Stimulated activated CD4-positive, alpha-beta T cell treated with anti-CD3 and anti-CD28 coated beads, TNF-alpha, amount 100 ng/mL, for 24 hours (primary cell): ENCODE measurements at places on chromosomes 5 and 9.
A peak's percentile ranks its signal among the peaks of the same experiment; 100 is the strongest.

GRCh38 chr5:104015765-104016164 lies 453.2 kb upstream of the NUDT12 start:
- DNase-seq, result no peak

GRCh38 chr9:21679432-21679831 lies 123.0 kb upstream of the MTAP start:
- DNase-seq, result no peak

DNA sequence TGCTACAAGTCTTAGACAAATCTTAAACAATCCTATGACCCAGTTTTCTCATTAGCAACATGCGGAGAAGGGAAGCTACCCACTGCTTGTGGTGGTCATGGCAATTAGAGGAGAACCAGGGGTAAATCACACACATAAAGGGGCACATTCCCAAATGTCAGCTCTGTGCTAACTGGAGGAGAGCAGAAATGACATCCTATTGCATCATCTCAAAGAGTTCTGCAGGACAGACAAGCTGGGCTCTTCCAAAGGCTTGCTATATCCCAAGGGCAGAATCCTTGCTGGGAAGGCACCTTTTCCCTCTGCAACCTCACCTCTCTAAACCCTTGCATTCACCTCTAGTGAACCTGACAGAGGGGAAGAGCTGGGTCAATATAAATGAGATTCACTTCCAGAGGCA lies 17.0 kb upstream of the WWC1 start:
- DNase-seq, result no peak

GRCh38 chr5:154520861-154521453 lies 42.9 kb upstream of the HAND1 start:
- peak; percentile 3 for DNase-seq

- DNase-seq, result no peak
These were observed 24.0 kb downstream of the NDUFS6 start for GRCh38 chr5:1824903-1825841.

GRCh38 chr5:179233909-179234562 lies 111.2 kb downstream of the ADAMTS2 start:
- no peak for DNase-seq

GRCh38 chr9:9257999-9258498 lies 1354.8 kb downstream of the PTPRD start:
- no peak for DNase-seq

DNA sequence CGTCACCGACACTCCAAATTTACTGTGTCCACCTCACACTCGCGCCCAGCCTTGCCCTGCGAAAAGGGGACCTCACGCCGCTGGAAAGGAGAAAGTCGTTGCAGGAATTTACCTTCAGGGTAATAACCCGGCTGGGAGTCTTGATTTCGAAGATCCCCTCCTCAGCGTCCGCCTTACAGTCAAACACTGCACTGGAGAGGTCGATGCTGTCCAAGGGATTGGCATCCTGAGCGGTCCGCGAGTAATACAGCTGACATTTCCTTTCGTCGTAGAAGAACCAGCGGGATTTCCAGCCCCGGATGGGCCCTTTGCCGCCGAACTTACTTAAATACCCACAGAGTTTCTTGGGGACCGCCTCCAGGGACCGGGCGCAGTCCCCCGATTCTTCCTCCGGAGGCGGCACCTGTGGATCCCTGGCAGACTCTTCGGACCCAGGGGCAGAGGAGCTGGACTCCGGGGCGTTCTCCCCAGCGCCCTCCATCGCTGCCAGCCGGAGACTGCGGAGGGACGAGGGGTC lies 330 bp downstream of the TBC1D2 start:
- DNase-seq, result no peak

DNA sequence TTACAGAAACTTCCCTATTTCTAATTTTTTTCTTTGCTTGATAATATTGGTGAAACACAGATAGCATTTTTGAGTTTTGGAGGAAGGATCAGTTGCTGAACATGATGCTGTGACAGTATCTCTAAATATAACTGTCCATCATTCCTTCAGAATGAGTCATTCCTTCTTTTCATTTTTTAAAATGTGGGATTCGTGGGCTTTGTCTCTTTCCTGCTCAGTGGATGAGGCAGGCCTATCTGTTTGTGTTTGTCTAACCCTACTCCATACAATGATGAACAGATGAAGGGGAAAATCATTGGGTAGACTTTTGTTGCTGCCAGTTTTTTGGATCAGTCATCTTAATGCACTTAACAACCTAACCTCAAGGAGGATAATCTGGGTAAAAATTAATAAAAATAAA lies 15.7 kb upstream of the OR13C8 start:
- no peak for DNase-seq

DNA sequence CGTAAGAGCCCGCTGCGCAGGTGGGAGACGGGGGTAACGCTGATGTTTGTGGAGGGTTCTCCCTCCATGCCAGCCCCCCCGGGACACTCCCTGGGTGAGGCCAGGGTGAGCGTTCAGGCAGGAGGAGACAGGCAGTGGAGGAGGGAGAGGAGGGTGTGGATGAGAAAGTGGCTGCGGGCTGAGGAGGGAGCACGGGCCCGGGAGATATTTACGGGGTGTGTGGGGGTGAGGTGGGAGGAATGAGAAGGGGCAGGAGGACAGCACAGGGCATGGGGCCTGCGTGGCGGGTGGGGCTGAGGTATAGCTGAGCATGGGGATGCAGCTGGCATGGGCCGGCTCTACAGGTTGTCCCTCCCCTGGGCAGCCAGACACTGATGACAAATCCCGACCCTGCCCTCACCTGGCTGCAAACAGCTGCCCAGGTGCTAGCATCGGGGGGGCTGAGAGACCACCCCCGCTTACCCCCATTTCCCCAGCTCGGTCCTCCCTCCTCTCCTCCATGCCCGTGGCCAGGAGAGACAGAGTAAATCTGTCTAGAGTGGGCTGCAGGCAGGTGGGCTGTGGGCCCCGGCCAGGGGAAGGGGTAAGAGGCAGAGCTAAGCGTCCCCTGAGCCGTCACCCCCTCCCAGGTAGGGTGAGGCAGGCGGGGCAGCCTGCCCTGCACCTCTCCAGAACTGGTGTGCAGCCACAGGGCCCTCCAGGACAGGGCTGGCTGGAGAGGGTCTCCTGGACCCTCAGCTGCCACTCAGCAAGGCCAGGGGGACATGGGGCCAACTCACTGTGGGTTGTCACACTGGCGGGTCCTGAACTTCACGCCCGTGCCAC lies 79.2 kb downstream of the ZNF354C start:
- no peak for DNase-seq

DNA sequence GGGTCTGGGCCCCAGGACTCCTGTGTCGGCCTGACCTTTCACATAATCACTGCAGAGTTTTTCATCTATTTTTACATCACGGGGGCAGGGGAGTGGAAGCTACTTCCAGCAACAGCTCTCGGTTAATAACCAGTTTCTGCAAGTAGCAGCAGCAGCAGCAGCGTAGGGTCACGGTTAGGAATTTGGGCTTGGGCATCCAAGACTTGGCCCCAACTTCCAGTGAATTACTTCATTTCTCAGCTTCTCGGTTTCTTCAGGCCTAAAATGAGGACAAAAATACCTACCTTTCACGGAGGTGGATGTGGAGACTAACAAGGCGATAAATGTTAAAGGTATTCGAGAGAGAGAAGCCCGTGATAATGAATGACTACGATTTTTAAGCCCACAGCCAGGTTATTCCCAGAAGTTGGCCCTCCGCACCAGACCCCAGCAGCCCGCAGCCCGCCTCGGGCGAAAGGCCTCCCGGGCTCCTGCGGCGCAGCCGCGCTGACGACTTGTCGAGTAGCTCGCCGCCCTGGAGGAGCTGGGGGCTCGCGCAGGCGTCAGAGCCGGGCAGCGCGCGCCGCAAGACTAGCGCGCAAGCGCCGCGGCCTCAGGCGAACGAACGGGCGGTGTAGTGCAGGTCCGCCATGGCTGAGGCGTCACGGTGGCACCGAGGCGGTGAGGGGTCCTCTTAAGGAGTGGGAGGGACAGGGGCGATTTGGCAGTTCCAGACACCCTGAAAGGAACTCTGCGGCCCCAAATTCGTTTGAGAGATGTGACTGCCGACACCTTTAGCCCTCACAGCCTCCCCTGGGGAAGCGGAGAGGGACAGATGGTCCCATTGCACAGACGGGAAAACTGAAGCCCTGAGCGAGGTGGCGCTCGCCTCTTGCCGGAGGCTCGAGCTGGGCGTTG lies at the start of gene PKD2L2:
Gene PKD2L2, plus strand, starts transcription at position 595 of the 897 bp plus-strand sequence. Its CDS starts 35 bp downstream, at position 630.
- peak; percentile 84 for DNase-seq

DNA sequence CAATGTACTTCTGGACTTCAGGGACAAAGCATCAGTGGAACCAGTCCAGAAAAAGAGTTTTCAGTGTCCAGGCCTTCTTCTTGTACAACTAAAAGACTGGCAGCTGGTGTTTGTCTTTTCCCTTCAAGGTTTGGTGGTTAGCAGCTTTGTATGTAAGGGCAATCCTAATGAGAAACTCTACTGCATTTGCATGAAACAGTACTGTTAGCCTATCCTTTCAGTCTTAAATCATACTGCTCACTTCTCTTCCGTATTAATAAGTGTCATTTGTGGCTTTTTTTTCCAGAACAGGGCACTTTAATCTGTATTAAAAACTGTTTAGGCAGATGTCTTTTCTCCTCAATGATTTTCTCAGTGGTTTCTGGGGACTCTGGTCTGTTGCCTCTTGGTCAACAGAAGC lies 48.9 kb downstream of the FAM174A start:
- no peak for DNase-seq

- no peak for DNase-seq
These were observed 145.0 kb downstream of the EGFLAM start for GRCh38 chr5:38403406-38403805.

DNA sequence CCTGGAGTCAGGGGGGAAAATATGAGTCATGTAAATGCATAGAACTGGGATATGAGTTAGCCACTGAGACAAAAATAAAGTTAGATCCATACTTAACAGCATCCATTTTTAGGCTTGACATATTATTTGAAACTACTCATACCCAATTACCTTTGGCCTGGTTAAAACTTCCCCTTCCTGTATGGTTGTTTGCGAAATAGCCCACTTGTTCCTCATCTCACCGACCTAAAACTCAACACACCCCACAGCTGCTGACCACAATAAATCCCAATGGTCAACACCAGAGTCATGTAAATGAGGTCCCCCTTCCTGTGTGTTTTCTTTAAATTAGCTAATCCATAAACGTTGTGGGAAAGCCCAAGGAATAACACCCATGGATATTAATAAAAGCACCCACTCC lies 55.2 kb upstream of the TMEM215 start:
- no peak for DNase-seq

DNA sequence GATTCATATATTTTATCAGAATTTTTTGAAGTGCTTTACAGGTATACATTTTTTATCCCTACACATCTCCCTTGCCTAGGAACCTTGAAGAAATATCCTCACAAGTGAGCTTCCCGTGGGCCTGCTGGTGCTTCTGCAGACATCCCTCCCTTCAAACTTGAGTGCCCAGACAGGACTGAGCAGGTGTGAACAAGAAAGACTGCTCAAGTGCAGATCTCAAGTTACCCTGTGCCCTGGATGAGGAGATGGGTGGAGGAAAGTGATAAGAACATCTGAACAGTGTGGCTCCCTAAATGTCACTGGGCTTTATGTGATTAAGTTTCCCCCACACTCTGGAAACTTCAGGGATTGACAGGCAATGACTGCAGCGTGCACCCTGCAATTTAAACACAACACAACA lies 209.8 kb downstream of the TLE1 start:
- DNase-seq, result no peak

GRCh38 chr9:134778841-134779411 lies 101.7 kb upstream of the FCN2 start:
- DNase-seq, result no peak

DNA sequence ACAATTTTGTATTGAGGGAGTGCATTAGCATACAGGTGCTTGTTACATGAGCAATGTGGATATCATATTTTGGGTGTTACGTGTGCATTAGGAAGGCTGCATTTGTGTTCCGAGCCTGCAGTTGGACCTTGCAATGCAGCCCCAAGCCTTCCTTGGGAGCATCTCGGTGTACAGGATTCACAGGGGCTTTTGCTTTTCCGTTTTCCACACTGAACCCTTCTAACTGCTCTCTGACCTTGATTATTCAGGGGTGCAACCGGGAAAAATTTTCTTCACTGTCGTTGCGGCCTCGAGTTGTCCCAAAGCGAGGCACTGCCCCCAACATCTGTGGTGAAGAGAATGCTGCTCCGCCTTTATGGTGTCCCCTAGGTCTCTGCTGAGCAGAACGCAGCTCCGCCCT lies 80.1 kb upstream of the PLEKHG4B start:
- no peak for DNase-seq

DNA sequence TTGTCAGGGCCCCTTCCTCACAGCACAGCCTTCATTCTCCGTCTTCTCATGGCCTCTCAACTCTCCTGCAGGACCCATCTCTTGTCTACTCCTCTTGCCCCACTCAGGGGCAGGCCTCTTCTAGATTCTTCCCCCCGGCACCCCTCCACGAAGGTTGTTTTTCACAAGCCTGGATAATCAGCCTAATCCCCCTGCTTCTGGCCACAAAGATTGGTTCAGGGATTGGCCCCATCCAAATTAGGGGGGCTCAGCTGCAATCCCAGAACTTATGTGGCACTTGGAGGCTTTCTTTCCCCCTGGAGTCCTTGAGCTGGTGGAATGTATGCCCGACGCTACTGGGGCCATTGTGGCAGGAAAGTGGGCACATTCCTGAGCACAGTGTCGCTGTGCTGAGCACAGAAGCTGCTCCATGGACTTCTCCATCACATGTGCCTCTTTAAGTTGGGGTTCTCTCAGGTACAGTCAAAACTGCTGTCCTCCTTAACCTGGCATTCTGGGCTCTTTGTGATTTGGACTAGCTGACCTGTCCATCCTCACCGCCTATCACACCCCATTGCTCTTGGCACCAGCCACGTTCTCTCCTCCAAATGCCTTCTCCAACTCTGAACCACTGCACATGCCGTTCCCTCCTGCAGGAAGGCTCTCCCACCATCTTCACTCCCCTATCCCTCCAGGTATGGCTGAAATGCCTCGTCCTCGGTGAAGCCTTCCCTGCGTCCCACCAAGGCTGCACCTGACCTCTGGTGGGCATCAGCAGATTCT lies 66.8 kb upstream of the RNF130 start:
- no peak for DNase-seq

DNA sequence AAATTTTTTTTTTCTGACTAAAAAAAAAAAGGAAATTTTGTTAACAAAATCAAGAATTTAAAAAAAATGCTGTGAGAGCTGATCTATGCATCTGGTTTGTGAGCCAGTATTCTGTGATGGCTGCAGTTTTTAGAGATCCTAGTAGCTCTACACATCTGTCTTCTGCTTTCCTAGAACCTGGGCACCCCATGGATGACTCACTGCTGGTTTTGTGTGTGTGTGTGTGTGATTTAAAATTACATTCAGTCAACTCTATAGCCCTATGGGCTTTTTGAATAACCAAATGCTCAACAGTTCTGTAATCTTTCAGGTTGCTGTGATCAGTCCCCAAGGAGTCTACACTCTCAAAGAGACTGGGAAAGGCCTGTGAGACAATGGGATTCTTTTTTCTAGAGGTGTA lies 2.5 kb upstream of the PSMD5 start:
- DNase-seq, result peak; percentile 29

DNA sequence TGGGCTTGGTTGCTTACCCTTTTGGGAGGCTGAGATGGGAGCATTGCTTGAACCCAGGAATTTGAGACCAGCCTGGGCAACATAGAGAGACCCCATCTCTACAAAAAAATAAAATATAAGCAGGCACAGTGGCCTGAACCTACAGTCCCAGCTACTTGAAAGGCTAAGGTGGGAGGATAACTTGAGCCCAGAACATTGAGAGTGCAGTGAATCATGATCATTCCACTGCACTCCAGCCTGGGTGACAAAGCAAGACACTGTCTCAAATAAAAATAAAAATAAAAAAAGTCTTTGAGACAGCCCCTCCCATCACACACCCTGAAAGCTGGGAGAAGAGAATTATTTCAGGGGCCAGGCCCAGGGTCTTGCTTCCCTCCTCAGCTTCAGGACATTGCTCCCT lies 251.8 kb downstream of the BRINP1 start:
- no peak for DNase-seq
